NCI-H446 (cell line): ENCODE measurements at places on chromosomes 12 and 14.
A peak's percentile ranks its signal among the peaks of the same experiment; 100 is the strongest.

- peak; percentile 50 for DNase-seq
Measured at GRCh38 chr14:76050797-76051392, 65.3 kb downstream of the IFT43 start.

GRCh38 chr14:55583942-55584468 is 4.0 kb downstream of the KTN1 start:
- no peak for DNase-seq

DNA sequence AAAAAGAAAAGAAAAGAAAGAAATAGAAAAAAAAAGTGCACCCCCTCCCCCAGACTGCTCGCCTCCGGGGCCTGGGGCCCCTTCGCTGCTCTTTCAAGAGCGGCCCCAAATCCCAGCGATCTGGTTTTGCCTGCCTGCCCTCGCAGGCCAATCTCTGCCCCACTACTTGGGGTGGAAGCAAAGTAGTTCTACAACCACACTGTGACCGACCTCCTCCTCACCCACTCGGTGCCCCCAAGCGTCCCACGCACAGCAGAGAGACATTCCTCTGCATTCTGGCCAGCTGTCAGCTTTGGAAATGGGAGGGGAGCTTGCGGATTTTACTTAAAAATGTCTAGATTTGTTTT is 2.4 kb upstream of the TBX3 start:
- DNase-seq, result no peak

DNA sequence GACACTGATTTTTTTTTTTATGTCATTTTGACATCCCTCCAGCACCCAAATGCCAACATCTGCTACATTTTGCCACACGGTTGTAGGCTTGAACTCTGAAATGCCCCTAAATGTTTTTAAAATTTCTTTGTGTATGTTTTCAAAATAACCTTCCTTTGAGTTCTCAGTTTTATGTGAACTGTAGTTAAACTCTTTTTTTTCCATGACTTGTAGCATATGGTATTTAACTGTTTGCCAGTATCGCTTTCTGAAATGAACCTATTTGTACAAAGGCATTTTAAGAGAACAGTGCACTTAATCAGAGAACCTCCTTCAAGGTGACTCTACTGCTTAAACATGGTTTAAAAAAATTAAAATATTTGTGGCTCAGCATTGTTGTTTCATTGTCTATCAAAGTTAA is 61.5 kb downstream of the PDE3A start:
- no peak for DNase-seq

GRCh38 chr12:51980051-51980808 is 26.5 kb upstream of the TAMALIN start:
- DNase-seq, result peak; percentile 22

GRCh38 chr14:65819569-65819968 is 407.0 kb downstream of the FUT8 start:
- no peak for DNase-seq

DNA sequence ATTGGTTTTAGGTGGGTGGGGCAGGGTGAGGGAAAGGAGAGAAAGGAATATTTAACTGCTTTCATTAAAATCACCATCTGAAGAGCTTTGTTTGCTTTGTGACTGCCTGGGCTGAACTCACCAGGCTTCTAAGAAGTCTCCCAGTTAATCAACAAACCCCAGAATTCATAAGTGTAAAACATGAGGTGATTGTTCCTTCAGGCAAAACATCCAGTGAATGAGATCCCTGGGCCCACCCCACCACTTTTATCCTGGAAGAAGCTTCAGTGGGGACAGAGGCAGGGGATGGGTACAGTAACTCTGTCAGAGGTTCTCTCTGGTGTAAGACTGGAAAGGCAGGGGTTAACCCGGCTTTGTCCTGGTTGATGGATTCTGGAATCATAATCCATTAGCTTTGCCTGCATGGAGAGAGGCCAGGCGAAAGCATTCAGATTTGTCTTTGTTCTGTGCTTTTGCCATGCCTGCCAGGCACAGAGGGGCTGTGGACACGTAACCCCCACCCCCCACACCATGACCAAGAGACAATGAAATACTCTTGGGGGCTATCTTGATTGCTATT is 16.7 kb downstream of the PDE1B start:
- no peak for DNase-seq

DNA sequence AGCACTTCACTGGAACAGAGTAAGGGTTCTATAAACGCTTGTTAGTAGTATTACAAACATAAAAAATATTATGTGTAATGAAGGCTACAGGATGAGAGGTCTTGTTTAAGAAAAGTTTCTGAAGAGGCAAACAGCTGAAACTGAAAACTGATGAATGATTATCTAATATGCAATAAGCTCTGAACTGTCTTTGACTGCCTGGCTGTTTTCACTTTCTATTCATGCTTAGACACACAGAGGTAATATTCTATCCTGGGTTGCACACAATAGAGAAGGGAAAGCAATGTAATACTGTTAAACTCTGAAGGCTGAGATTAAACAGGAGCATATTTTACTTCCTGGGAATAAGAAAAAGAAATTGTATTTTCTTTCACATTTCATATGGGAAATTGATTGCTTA is 251.3 kb downstream of the ALX1 start:
- DNase-seq, result no peak

- DNase-seq, result no peak
Measured at GRCh38 chr12:68806488-68807237, 1.3 kb upstream of the MDM2 start.

- DNase-seq, result no peak
Measured at GRCh38 chr12:46985816-46986215, 93.6 kb upstream of the PCED1B start.

DNA sequence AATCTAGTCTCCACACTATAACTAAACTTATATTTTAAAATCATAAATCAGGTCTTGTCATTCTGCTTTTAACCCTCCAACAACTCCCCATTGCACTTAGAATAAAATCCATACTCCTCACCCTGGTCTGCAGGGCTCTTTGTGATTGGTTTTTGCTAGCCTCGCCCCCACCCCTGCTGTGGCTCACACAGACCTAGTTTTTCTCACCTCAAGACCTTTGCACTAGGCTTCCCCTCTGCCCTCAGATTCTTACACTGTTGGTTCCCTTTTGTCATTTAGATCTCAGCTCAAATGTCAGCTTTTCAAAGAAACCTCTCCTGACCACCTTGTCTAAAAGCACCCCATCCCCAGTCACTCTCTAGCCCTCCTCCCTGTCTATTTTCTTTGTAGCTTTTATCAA is 10.7 kb upstream of the LHX5 start:
- no peak for DNase-seq

DNA sequence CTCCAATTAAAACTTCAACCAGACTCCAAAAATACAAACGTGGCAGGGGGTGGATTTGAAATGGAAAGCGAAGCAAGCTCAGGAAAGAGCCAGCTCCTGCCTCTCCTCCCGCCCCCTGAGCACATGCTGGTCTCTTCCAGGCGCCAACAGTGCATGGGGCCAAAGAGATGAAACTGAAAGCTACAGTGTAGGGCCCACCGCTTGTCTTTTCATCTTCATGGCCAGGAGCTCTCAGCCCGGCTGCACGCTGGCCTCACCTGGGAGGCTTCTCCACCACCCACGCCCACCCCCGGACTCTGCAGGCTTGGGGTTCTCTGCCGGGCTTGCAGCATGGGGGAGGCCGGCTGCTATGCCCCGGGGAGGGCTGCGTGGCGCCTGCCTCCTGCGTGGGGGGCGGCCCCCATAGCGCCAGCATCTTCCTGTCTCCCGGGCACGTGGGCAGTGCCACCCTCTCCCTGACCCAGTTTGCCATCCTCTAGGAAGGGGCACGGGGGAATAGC is 2.0 kb downstream of the RIMBP2 start:
- no peak for DNase-seq

DNA sequence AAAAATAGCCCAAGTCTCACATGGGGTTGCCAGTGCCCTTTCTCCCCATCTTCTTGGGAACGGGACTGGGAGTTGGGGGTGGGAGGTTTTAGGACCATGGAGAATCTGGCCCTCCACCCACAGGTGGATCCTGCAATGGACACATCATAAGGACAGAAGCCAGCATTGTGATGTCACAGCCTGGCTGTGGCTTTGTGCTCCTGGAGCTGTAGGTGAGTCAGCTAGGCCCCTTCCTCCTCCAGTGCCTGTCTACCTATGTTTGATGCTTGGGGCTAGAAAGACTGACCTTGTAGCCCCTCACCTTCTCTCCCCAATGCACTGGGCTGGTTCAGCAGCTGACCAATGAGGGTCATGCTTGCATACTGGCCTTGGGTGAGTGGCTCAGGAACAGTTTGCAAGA is at the start of gene CCDC197:
Gene CCDC197 (plus strand): TSS at position 220 of the 400 bp plus-strand sequence. CDS start 831 bp downstream, outside the sequence.
- no peak for DNase-seq

DNA sequence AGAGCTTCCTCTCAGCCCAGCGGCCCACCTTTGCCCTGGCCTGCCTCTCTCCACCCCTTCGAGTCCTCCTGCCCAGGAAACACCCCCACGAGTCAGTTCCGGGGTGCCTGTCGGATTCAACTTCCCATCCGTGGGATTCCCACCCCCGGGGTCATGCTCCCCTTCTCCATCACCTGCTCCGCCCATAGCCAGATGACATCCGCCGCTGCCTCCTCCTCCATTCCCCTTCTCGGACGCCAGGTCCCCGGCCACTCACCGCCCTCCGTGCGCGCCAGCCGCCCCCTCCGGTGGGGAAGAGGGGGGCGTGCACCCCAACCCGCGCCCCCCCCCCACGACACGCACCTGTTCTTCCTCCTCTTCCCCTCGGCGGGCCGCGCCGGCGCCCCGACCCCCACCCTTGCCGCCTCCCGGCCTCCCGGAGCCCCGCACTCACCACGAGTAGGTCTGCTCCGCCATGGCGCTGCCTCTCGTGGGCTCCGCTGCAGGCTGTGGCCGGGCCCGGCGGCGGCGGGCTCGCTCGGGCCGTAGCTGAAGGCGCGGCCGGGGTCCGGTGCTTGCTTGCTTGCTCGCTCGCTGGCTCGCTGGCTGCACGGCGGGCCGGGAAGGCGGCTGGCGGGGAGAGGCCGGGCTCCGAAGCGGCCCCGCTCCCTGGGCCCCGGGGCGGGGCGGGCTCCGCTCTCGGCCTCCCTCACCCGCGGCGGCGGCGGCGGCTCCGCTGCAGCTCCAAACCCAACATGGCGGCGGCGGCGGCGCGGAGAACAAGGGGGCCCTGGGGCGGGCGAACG is 554 bp downstream of the SPPL3 start:
- DNase-seq, result no peak

DNA sequence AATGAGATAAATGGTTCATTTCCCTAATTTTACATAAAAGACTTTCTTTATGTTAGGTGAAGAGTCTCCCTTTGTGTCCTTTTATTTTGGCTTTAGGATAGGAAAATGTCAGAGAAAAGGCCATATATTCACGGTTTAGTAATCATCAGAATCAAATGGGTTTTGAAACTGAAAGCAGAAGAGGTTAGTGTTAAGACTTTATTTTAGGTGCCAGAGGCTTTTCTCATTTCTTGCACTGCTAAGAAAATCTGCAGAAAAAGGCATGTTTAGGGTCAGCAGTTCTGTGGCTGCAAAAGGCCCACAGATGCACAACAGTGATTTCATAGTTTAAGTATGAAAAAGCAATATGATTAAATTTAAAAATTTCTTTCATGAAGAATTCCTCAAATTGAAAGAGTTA is 80.4 kb upstream of the SINHCAF start:
- DNase-seq, result no peak

DNA sequence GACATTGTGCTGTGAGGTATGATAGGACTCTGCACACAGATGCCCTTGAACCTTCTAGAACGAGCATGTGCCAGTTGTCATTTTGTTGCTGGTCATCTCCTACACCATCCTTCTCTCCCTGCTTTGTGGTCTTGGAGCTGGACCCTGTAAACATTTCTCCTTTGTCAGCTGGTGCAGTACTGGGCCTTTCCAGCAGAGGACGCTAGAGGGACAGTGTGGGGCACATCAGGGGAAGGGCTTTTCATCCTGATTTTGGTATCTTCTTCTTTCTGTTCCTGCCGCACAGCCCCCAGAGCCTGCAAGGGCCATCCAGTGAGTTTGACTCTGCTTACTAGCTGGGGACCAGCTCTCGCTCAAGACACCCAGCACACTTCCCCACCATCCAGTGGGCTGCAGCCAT is 484.6 kb downstream of the AACS start:
- DNase-seq, result no peak

DNA sequence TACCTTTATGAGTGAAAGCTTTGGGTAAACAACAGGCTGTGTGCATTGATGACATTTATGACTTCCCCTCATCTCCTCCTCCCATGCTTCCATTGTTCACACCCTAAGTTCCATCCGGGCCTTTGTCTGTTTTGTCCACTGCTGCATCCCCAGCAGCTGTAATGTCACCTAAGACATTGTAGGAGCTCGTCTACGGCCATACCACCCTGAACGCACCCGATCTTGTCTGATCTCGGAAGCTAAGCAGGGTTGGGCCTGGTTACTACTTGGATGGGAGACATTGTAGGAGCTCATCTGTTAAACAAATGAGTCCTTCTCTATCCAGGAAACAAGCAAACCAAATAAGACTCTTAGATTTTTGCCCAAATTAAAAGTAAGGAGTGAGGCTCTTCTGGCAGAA is 40.4 kb upstream of the SYCP3 start:
- no peak for DNase-seq

GRCh38 chr14:64405295-64405694 is 17.1 kb downstream of the MTHFD1 start:
- DNase-seq, result no peak

DNA sequence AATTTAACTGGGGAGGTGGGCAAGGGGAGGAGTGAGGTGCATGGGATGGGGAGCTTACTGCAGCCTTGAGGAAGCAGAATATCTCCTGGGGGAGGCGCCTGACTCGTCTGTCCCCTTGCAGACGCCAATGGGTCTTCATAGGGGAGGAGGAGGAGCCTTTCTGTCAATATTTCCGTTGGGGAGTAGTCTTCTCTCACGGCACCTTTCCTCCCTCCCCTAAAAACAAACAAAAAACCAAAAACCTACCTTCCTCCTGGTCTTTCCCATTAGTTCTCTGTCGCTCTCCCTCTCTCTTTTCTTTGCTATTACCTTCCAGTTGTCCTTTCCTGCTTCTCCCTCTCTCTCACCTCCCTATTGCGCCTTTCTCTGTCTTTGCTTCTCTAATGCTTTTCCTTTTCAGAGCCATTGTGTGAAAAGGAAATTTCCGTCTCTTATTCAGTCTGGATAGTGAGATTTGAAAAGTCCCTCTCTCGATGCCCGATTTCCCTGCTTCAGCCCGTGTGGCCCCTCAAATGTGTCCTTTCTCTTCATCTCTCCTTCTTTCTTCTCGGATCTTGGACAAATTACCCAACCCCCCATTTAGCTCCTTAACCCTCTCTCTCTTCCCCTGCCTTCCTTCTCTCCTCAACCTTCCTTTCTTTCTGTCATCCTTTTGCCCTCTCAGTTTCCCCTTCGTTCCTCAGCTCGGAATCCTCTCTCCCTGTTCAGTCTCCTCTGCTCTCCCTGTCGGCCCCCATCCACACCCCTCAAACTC is 5.9 kb downstream of the GPR84 start:
- DNase-seq, result no peak

DNA sequence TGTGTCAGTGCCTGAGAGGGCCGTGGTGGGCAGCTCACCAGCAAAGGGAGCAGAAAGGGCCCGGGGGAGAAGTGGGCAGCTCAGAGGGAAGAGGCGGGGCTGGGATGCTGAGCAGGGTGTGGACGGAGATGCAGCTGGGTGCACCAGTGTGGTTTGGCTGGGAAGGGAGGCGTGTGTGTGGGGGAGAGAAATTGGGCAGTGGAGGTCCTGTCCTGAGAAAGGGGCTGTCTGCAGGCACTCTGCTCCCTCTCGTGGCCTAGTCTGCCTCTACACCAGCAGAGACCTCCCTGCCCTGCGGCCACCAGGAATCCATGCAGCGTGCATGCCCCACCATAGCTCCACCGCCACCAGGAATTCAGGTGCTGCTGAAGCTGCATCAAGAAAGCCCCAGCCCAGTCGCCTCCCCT is 6.4 kb downstream of the TMEM121 start:
- no peak for DNase-seq
